Mesothelial cell of epicardium (in vitro differentiated cells): ENCODE measurements at places on chromosomes 16 and 17.

DNA sequence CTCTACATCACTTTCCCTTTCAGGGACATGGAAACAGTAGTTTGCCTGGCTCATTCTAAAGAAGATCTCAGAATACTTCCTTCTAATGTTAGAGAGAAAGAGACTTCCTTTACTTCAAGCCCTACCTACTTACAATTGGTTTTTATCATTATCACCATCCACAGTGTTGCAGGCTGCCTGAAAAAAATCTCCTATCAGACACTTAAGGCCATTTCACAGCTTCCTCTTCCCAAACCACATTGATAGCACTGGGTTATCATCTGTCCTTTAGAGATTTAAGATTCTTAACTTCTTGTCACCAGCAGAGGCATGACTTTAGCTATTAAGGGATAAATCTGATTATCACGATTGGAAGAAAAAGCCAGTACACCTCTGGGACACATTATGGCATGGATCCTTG lies 178.5 kb upstream of the TBX2 start:
- no peak overlapping the region for H3K4me3 ChIP-seq
- H3K4me1 ChIP-seq: peaks cover 65% of the 10 kb centered on the region
- no peaks in the 10 kb centered on the region for H3K36me3 ChIP-seq
- peak overlapping the region; percentile 80 for H3K27ac ChIP-seq
- no peaks in the 10 kb centered on the region for H3K27me3 ChIP-seq

- DNase-seq: no peak
- H3K4me1 ChIP-seq: no peaks in the 10 kb centered on the region
- H3K27me3 ChIP-seq: peaks cover 84% of the 10 kb centered on the region
- no peaks in the 10 kb centered on the region for H3K36me3 ChIP-seq
- H3K27ac ChIP-seq: no peak overlapping the region
Observed at GRCh38 chr17:34485999-34486398, 93.4 kb upstream of the TMEM132E start.

- no peak overlapping the region for H3K27ac ChIP-seq
- peaks cover 5% of the 10 kb centered on the region for H3K4me1 ChIP-seq
- no peak for DNase-seq
- H3K36me3 ChIP-seq: peaks cover 34% of the 10 kb centered on the region
Observed at GRCh38 chr16:8845699-8846298, 23.0 kb downstream of the CARHSP1 start.

- no peak overlapping the region for H3K4me3 ChIP-seq
- no peaks in the 10 kb centered on the region for H3K4me1 ChIP-seq
- no peak overlapping the region for H3K27ac ChIP-seq
- H3K36me3 ChIP-seq: peaks cover 26% of the 10 kb centered on the region
- no peak for DNase-seq
- H3K27me3 ChIP-seq: no peaks in the 10 kb centered on the region
Observed at GRCh38 chr17:146983-147761, 9.8 kb downstream of the SCGB1C2 start.

DNA sequence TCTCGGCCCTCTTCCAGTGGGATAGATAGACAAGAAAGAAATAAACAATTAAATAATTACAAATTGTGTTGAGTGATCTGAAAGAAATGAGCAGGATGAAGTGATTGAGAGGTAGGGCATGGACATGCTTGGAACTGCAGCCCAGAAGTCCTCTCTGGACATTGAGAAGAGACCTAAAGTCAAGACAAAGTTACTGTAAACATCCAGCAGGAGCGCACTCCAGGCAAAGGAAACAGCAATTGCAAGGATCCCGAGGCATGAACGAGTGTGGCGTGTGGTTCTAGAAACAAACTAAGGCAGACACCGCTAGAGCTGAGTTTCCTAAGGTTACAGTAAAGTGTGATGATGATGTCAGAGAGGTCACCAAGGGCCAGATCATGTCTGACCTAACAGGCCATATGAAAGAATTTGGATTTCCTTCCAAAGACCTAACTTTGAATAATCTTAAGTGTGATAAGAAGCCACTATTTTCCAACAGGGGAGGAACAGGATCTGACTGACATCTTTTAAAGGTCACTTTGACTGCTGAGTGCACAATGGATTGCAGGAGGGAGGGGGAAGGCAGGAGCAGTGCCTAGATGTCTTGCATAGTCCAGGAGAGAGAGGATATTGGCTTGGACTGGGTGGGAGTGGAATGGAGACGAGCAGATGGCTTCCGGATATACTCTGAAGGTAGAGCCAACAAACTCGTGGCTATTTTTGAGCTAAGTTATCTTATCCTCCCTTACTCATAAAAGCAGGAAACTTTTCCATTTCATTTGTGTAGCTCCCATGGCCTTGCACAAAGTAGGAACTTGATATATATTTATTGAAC lies 19.0 kb downstream of the ABCC12 start:
- peaks cover 2% of the 10 kb centered on the region for H3K4me1 ChIP-seq
- H3K36me3 ChIP-seq: no peaks in the 10 kb centered on the region
- H3K4me3 ChIP-seq: no peak overlapping the region
